ENCODE measurements at places on chromosomes 4 and X.

DNA sequence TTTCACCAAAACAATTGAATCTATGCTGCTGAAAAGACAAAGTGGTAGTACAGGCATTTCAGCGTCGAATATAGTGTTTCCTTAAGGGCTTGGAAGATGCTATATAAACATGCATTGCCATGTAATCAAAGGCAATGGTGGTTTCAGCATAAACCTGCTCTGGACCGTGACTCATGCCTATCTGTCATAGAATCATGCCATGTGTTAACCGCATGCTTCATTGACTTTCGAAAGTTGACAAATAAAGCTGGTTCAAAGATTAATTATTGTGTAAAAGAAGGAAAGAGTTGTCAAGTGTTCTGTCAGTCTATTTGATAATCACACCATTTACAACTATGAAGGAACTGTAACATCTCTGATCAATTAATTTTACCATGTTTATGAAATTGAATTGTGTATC, 83.2 kb downstream of the FUNDC1 start:
- no peak for DNase-seq
- H3K4me3 ChIP-seq, result no peak overlapping the region
- no peaks in the 10 kb centered on the region for H3K4me1 ChIP-seq
- H3K36me3 ChIP-seq, result no peaks in the 10 kb centered on the region

GRCh38 chrX:72540318-72540717, 32.3 kb downstream of the HDAC8 start:
- H3K4me3 ChIP-seq, result no peak overlapping the region
- H3K36me3 ChIP-seq, result peaks cover 10% of the 10 kb centered on the region
- H3K27me3 ChIP-seq, result no peaks in the 10 kb centered on the region
- no peak for DNase-seq
- H3K27ac ChIP-seq, result no peak overlapping the region
- H3K4me1 ChIP-seq, result peaks cover 3% of the 10 kb centered on the region

DNA sequence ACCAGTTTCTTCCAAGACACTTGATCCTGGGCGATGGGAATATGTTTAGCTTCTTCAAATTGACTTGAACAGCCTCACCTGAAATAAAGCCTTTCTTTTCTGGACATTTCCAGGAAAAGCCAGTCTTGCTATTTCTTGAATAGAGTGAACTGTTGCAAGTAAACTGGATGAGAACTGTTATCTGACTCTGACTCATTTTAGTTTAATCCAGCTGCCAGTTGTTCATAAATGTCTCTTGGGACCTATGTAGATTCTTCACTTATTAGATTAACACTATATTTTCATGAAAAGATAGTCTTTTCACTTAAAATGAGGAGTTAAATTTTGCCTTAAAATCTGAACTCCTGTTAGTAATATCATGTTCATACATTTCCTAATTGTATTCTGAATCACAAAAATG, 615.4 kb upstream of the GALNT7 start:
- no peak overlapping the region for H3K4me3 ChIP-seq
- no peaks in the 10 kb centered on the region for H3K4me1 ChIP-seq
- no peak for DNase-seq
- H3K27me3 ChIP-seq, result no peaks in the 10 kb centered on the region
- H3K27ac ChIP-seq, result no peak overlapping the region

- no peak for DNase-seq
- H3K27ac ChIP-seq, result no peak overlapping the region
- H3K4me1 ChIP-seq, result no peaks in the 10 kb centered on the region
- no peaks in the 10 kb centered on the region for H3K27me3 ChIP-seq
Observed at GRCh38 chrX:18534949-18535348, 109.5 kb downstream of the CDKL5 start.

DNA sequence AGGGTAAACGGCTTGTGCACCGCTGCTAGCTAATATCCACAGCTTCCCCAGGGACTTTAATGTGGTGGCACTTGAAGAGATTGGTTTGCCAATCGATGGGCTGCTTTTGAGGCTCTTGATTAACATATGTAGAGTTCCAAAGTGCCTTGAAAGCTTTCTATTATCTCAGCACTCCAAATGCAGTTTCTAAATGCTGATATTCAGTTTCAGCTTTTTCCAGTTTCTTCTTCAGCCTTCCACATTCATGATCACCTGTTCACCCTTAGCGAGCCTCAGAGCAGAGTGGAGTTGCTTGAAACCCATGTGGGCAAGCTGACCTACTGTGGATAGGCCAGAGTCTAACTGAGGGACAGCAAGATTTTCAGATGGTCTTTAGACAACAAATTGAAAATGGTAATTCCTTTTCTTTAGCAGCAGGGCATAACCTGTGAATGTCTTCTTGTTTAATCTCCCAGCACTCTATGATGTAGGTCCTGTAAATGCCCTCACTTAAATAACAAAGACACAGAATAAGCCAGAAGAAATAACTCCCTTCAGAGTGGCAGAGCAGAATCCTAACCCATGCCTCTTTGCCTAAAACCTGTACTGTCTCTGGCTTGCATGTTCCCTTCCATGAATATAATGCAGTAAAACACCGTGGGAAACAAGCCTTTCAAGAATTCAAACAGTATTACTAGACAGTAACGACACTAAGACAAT, 99.8 kb downstream of the TSPAN5 start:
- H3K36me3 ChIP-seq, result peaks cover 11% of the 10 kb centered on the region

DNA sequence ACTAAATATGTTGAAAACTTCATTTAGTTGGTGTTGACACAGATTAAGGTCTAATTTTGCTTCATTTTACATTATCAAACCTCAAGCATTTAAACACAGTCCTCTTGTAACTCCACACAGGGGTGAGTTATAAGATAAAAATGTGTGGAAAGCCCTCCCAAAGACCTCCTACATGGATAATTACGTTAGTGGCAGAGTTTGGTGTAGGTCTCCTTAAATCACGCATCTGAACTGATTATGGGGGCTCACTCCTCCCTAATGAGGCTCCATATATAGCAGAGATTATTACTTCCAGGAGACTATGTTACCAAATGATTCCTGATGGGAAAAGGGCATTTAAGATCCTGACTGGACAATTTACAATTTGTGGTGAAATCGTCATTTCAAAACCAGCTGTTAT, 32.2 kb upstream of the VCX3B start:
- no peaks in the 10 kb centered on the region for H3K27me3 ChIP-seq
- no peak overlapping the region for H3K27ac ChIP-seq
